Stimulated activated CD4-positive, alpha-beta T cell treated with anti-CD3 and anti-CD28 coated beads, TNF-alpha, amount 100 ng/mL, for 48 hours (primary cell): ENCODE measurements at places on chromosomes 7 and 10.

DNA sequence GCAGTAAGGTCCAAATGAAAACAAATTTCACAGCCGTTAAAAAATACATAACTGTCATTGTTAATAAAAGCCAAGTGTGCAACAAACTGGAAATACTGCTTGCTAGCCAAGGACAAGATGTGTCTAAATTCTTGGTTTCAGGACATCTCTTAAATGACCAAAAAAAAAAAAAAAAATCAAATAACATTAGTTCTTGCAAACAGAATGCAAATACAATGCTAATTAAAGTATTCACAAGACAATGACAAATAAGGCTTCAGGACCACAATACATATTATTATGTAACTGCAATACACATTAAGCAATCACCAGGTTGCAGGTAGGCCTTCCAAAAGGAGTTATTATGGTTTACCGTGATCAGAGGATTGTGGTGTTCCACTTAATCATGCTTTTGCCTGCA lies 3.6 kb downstream of the ARHGAP21 start:
- DNase-seq, result no peak

DNA sequence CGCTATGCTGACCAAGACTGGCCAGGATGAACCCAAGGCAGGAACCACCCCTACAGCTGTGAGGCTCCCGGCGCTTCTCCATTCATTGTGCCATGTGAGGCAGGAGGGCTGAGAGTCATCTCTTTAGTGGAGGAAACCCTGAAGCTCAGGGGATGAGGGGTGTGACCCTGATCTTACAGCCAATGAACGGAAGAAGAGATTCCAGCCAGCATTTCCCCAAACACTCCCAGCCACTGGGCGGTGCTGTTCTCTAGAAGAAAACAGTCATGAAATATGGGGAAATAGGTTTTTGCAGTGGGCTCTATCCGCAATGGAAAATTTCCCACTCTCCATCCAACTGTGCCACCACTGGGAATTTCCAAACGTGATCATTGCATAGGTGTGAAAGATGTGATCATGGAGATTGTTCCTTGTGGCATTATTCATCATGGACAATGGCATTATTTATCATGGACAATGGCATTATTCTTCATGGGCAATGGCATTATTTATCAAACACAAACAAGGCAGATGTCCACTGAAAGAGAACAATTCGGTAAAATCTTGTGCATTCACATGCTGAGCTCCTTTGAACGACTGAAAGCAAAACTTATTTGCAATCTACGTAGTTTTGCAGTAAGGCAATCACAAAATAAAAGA lies 14.0 kb upstream of the SLC18A2 start:
- DNase-seq, result no peak

DNA sequence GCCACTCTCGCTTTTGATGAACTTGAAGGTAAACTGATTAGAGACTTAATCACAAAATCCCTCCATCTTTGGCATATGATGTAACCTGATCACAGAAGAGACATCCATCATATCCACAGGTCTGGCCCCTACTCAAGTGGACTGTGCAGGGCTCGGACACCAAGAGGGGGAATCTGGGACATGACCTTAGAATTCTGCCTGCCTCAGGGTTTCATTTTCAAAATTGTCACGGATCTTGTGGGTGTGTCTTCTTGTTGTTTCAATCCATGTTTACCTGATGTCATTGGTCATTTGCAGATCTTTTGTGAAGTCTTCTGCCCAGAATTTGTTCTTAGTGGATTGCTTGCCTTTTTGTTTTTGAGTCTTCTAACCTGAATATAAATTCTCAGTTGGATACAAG lies 5.9 kb upstream of the ARMS2 start:
- no peak for DNase-seq

DNA sequence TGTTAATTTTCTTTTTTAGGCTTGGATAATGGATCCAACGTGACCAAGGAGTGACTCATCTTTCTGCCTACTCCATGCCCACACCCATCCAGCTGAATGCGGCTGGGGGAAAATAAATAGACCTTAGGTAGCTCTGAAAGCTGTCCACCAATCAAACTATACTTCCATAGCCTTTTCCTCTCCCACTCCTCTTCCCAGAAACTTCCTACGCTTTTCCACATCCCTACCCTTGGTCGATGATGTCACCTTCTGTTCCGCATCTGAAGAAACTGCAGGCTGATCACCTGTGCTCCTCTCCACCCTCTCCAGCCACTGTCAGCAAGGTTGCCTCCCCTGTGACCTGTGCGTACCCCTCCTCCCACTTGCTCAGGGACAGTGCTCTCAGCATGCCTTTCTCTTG lies 359.8 kb upstream of the KLF6 start:
- no peak for DNase-seq

DNA sequence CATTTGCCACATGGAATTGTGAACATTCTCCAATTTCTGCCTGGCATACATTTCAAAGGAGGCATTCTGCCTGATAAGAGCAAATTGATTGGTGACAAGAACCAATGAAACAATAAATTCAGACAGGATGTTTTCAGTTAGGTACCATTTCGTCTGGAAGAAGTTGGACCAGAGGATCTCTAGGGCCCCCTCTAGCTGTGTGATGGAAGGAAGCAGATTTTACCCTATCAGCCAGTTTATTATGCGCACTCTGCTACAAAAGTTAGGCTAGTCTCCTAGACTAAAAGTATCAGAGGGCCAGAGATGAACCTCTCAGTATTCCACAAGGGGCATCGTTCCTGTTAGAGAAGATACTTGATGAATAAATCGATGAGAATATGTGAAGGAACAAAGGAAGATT lies 118.0 kb downstream of the BUB3 start:
- DNase-seq, result no peak

DNA sequence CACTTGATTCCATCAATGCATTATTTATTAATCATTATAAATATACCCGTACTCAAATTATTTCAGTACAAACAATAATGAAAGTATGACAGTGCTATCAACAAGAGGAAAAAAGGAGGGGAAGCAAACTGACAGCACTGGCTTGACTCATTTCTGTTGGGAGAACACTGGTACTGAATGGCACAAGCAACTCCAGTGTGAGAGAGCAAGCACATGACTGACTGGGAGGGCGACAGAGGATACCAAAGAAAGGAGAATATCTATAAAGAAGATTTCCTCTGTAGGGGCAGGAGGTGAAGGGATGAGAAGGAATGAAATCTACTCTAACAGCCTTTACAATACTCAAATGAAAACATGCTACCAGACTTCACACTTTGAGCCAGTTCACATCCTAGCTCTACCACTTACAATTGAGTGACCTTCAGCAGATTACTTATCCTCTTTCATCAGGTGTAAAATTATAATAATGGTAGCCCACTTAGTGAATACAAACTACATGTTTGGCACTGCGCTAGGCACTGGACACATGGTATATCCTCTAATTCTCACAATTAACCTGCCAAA lies 1.5 kb downstream of the USP54 start:
- no peak for DNase-seq

DNA sequence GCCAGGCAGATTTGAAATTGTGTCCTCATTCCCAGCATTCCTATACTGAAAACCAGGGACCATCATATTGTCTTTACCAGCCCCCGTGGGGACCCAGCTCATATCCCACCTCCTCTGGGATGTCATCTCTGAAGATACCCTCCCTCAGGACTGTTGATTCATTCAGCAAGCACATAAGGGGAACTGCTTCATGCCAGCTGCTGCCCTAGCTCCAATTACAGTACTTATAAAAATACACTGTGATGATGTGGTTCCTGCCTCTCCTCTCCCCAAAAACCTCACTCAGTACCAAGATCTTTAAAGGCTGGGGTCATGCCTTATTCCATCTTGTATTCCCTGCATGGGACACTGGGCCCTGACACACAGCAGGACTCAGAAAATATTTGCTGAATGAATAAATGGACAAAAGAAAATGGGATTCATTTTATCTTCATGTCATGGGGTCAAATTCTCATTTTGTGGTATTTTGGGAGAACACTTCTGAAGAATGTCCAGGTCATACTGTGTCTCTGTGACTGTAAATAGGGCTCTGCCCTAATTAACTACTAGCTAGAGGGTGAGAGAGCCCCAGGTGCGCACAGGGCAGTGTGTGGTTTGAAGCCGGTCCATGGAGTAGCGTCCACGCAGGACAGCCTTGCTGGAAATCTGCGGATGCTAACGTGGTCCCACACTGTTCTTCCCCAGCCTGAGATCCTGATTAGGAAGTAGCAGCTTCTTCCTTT lies 29.0 kb upstream of the DAGLB start:
- DNase-seq, result no peak

DNA sequence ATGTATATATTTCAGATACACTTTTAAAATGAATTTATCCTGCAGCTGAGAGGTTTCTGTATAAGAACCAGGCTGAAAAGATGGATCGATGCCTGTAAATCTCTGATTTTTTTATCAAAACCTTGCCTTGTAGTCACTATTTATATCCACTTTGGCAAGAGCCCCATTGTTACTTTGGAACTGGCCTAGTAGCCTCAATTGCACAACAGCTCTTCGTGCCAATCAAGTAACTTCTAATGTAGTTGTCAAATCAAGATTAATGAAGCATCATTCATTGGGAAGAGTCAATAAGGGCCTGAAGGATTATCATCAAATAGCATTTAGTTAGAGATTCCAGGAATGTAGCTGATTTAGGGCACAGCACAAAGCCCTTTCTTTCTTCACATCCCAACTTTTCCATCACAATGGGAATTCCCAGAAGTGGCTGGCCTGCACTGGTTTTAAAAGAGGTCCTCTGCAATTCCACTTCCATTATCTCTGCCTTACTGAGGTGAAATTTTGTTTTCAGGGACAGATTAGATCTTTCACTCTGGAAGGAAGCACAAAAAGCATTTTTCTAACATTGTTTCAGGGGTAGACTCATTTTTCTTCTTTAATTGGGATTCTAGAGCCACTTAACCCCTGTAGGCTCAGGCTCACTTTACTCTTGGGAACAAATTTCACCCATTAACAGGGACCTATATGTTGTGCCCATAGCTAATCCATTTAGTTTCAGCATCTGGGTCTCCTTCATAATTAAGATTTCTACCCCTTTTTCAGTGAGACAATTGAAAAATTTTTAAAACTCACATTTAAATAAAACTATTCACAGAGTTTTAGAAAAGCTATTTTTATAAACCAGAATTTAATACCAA lies 97.8 kb downstream of the CALCR start:
- no peak for DNase-seq

- no peak for DNase-seq
These were observed 2.0 kb upstream of the GDF10 start for GRCh38 chr10:47297866-47298540.

- DNase-seq, result no peak
These were observed 21.0 kb downstream of the HIBADH start for GRCh38 chr7:27641581-27642230.

- no peak for DNase-seq
These were observed 654.6 kb upstream of the GALNT17 start for GRCh38 chr7:70477036-70478010.

GRCh38 chr10:117694190-117694589 lies 151.6 kb downstream of the EMX2 start:
- DNase-seq, result no peak

GRCh38 chr7:149882248-149883047 lies 8.7 kb downstream of the ATP6V0E2 start:
- no peak for DNase-seq

- no peak for DNase-seq
These were observed 9.4 kb upstream of the ANKRD22 start for GRCh38 chr10:88861036-88861435.

GRCh38 chr10:109934958-109935793 lies 11.9 kb upstream of the XPNPEP1 start:
- no peak for DNase-seq

- no peak for DNase-seq
These were observed at the start of gene ARHGAP22 for GRCh38 chr10:48604991-48605508. Gene ARHGAP22 (minus strand): TSS chr10:48605073. CDS start chr10:48604796, 277 bp downstream.

GRCh38 chr7:150846291-150847115 lies 5.8 kb upstream of the AOC1 start:
- DNase-seq, result no peak

- DNase-seq, result no peak
These were observed at the start of gene PCDH15 for GRCh38 chr10:54800741-54801421. Gene PCDH15 (minus strand): TSS chr10:54801231. CDS start chr10:54664262, 136,969 bp downstream.

DNA sequence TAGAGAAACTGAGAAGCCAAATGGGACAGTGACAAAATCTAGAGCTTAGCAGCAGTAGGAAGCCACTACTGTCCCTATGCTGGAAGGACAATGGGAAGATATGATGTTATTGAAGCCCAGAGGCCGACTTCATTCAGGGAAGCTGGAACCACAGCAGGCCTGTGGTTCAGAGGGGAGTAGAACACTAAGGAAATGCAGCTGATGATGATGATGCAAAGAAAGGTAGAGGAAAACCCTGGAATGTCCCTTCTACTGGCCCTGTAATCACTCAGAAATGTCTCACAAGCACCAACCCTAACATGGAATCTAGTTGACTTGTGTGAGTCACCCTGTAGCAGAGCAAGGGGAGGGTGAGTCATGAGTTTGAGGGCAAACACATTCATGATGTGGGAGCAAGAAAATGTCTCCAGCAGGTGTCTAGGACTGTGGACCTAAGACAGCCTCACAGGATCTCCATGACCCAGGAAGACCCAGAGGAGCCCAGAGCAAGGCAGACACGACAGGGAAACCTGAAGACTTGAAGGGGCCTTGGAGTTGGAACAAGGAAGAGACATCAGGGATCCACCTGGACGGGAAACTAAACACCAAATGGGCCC lies 37.0 kb upstream of the LRRC17 start:
- DNase-seq, result peak; percentile 26

GRCh38 chr10:37856881-37857286 lies 526 bp downstream of the ZNF248 start:
- no peak for DNase-seq

DNA sequence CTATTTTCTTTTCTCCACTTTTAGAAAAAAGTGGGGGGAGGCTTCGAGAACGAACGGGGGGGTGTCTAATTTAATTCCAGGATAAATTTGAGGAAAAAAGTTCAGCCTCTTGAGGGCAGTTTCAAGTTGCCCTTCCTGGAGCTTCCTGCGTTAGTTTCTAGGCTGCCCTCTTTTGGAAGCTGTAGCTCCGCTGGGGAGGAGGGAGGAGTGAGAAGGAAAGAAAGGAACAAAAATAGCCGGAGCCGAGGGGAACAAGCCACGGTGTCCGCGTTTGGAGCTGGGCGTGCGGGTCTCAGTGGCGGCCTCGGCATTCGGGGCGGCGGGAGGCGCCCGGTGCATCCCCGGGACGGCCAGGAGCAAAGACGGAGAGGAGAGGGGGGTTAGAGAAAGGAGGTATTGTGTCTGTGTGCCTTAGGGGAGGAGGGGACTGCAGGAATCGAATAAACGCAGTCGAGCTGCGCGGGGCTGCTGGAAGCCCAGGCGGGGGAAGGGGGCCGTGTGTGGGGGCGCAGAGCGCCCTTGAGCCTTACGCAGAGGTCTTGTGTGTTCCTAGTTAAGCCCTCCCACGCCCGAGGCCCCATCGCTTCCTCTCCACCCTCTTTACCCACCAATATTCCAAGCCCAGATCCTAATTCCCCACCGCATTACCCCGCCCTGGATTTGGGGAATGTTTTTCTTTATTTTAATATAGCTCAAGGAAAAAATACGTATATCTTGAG lies 2.0 kb upstream of the TNRC18 start:
- no peak for DNase-seq

DNA sequence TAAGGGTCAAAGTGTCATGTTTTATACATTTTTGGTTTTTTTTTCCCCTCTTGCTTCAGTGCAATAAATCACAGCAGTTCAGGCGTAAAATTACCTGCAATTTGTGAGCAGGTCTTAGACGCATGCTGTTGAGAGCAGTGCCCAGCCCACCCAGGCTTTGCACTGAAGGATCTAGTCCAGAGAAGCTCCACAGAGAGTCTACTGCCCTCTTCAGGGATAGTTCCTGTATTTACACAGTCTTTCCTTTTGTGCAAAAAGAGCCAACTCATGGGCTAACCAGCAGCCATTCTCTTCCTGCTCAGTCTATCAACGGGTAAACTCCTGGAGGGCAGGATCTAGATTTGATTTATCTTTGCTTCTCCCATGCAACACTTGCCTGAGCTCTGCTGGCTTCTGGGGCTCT lies 82.2 kb upstream of the NAMPT start:
- no peak for DNase-seq
